Stimulated activated CD4-positive, alpha-beta T cell treated with anti-CD3 and anti-CD28 coated beads, Interleukin-4, amount 100 ng/mL, for 1 hour (primary cell): ENCODE measurements at places on chromosomes 4 and X.

- peak; percentile 57 for DNase-seq
Observed at GRCh38 chr4:165378745-165379677, at the start of gene CPE. TSS of gene CPE (plus strand) at chr4:165379008. CDS start at chr4:165379222, 214 bp downstream.

- DNase-seq = no peak
Observed at GRCh38 chr4:31097999-31098398, 377.8 kb downstream of the PCDH7 start.

- DNase-seq = no peak
Observed at GRCh38 chr4:16750882-16751642, 147.4 kb downstream of the LDB2 start.

GRCh38 chr4:93317561-93317960 is 511.0 kb upstream of the ATOH1 start:
- DNase-seq = no peak

GRCh38 chr4:137601934-137602333 is 69.6 kb upstream of the PCDH18 start:
- no peak for DNase-seq

- DNase-seq = no peak
Observed at GRCh38 chr4:53717064-53717549, 125.8 kb upstream of the LNX1 start.

GRCh38 chrX:44705817-44706551 is 137.8 kb upstream of the DUSP21 start:
- DNase-seq = no peak

DNA sequence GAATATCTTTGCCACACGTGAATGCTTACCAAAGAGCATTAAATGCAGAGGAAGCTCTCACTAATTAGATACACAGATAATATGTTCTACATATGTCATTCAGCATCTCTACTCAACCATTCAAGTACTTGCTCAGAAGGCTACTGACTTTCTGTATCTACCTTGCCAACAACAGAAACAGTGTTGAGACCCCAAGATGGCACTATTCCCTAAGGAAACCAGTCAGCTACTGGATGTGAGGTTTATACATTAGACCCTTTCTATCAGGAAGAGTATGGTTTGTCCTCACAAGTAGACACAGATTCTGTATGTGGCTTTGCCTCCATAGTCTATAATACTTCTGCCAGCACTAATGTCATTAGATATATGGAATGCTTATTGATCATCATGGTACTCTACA is 443.9 kb upstream of the INTU start:
- DNase-seq = no peak

DNA sequence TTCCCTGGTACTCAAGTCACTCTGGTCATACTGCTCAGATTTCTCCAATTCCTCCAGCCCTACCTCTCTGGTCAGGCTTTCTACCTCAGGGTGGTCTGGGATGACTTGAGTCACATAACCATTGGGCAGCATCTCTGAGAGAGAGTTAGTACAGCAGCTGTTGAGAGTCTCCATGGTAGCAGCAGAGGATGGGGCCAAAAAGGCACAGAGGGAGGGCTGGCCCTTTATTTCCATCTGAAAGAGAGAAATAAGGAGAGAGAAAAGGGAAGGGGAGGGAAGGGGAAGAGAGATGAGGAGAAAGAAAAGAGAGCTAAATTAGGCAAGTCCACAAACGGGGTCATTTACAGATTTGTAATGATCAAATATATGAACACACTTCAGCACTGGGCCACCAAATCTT is 149.1 kb upstream of the ARHGEF9 start:
- no peak for DNase-seq

DNA sequence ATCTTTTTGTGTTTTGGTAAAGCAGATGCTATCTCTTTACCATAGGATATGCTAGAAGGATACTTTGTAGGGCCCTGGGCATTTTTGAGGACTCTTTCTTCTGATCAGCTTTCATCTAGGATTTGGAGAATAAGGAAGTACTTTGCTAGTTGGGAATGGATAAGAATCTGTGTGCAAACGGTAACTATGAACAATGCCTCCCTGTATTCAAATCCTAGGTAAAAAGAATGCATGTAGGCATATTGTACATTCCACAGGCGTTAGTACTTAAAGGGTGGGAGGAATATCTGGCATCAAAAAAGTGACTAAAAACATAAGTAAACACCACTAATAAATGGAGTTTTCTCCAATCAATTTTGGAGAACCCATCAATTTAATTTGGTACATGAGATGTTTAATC is 59.7 kb downstream of the SH3BGRL start:
- no peak for DNase-seq

DNA sequence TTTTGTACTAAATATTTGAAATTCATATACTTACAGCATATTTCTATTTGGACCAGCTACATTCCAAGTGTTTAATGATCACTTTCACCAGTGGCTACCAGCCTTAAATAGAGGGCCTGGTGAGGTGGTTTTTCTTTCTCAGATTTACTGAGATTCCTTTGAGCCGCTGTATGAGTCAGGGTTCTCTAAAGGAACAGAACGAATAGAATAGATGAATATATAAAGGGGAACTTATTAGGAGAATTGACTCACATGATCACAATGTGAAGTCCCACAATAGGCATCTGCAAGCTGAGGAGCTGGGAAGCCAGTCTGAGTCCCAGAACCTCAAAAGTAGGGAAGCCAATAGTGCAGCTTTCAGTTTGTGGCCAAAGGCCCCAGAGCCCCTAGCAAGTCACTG is 146.2 kb upstream of the TLL1 start:
- no peak for DNase-seq

DNA sequence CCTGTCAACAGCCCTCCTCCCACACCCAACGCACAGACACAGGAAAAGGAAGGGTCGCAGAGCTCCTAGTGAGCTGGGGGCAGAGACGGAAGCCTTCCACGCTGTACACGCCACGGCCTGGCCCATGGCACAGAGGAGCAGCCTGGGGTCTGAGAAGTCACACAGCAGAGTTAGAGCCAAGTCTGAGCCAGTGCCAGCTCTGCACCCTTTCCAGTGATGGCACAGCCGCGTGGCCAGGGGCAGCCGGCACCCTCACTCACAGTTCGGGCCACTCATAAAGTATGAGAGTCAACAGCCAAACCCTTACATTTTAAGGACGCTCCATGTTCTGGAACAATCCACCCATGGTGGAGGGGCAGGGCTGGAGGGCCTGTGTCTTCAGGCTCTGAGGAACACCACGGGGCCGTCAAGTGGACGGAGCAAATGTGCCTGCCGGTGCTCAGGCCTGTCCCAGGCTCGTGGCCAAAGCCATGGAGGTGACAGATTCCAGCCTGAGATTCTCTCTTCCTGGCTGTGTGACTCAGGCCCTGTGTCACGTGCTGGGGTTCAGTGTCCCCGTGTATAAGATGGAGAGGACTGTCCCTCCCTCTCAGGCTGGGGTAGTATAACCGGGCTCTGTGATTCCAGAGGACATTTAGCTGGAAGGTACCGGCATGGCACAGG is 91.2 kb downstream of the ABLIM2 start:
- no peak for DNase-seq

- peak; percentile 49 for DNase-seq
Observed at GRCh38 chr4:56048702-56049431, 100.1 kb downstream of the CEP135 start.

DNA sequence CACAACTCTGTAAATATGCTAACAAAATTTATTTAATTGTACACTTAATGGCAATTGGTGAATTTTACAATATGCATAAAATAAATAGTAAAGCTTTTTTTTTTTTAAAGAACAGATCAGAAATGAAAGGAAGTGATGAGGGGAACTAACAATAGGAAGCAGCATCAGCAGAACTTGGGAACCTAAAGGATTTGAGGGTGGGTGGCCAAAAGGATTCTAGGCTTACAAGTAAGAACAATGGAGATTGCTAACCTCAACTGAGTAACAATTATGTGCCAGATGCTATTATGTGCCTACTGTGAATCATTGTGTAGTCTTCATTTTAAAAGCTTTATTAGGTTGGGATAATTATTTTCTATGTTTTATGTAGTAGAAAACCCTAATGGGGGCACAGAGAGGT is 185.2 kb downstream of the LDB2 start:
- no peak for DNase-seq

DNA sequence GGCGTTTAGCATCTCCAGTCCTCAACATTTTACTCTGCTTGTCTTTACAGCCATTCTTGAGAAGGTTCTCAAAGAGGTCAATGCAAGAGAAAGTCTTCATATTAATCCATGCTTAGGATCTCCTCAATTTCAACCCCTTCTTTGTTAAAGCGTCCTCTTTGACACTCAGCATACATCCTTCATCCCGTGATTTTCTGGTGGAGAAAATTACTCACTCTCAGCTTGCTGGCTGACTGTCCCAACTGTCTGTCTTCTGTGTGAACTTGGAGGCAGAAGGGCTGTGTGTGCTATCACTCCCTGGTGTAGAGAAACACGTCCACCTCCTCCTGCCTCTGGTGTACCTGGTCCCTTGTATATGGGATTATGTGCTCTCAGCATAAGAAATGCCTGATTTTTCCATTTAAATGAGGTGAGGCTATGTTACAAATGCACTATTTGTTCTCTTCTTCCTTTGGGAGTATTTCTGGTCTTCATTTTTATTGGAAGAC is 57.8 kb downstream of the GALNT7 start:
- no peak for DNase-seq

DNA sequence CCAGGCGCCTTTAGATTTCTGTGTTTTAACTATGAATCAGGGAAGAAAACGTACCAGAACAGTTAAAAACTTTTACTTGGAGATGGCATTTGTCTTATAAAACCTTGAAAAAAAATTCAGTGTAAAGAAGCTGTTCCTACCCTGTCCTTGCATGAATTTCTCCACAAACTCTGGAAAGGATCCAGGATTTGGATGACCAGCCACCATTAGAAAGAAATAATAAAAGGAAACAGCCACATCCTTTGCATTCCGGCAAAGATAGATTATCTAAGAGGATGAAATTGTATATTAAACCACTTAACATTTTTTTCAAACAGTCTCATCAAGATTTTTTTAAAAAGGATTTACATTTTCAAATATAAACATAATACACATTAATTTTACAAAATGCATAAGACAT is 10.6 kb downstream of the SULT1E1 start:
- DNase-seq = no peak

DNA sequence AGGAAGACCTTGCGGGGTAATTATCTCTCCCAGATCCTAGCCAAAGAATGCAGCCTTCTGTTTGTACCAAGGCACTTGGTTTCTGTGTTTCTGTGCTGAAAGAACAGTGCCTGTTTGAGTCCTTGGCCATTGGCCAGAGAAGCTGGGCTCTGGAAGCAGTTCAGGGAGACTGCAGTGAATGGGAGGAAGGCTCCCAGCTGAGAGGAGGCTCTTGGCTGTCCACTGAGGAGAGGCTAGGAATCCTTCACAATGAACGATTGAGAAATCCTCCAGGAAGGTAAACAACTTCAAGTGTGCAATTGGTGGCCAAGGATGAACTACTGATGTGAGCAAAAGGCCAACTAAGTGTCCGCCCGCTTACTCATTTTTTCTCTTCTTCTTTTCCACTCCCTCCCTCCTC is 61.3 kb downstream of the HS3ST1 start:
- no peak for DNase-seq

DNA sequence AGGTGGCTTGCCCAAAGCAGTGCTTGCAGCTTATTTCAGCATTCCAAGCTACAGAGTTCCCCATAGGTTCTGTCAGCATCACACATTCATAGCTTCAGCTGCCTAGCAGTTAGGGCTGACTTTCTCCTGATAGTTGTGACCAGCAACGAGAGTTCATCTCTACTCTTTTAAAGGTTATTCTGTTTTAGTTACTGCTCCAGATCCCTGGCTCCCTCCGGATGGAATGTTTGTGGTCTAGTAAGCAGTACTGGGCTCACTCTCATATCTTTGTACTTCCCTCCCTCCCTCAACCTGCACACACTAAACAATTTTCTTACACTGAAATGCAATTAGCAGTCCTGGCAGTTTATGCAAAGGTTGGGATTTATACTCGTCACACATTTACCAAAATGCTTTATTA is 43.9 kb downstream of the PTTG2 start:
- no peak for DNase-seq

- DNase-seq = no peak
Observed at GRCh38 chr4:139247241-139247640, 32.8 kb downstream of the MGARP start.

DNA sequence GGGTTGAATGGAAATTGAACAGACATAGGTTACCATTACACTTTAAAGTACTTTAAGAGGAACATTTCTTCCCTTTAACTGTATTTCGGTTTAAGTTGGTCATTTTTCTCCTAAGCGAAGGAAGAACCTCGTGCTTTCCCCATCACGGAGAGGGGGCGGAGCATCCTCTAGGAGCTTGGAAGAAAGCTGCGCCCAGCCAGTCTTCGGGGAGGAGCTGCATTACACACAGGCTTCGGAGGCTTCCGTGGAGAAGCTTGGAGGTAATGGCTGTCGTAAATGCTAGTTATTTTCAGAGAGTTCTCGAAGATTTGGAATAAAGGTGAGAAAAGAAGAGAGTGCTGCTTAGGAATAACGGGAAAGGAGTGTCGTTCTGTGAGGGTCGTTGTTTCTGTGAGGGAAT is at the start of gene PWWP3B:
Gene PWWP3B, plus strand, starts transcription at position 199 of the 400 bp plus-strand sequence. CDS start 37,128 bp downstream, outside the sequence.
- no peak for DNase-seq

DNA sequence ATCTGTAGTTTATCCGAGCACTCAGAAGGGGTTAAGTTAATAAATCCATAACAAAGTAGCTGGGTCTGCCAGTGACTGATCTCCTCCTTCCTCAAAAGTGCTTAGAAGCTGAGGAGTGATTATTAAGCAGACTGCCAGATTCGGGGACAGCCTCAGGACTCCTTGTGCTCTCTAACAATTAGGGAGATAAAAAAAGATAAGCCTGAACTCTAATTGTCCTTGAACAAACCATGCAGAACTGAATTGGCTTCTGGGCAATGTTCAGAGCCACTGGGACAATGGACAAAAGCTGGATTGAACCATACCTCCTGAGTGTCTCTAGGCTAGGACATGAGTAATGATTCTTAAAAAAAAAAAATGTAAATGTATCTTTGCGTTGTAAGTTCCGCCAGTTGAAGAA is 22.7 kb upstream of the GRPR start:
- no peak for DNase-seq

GRCh38 chr4:184649971-184650855 is 675 bp downstream of the PRIMPOL start:
- DNase-seq = no peak

DNA sequence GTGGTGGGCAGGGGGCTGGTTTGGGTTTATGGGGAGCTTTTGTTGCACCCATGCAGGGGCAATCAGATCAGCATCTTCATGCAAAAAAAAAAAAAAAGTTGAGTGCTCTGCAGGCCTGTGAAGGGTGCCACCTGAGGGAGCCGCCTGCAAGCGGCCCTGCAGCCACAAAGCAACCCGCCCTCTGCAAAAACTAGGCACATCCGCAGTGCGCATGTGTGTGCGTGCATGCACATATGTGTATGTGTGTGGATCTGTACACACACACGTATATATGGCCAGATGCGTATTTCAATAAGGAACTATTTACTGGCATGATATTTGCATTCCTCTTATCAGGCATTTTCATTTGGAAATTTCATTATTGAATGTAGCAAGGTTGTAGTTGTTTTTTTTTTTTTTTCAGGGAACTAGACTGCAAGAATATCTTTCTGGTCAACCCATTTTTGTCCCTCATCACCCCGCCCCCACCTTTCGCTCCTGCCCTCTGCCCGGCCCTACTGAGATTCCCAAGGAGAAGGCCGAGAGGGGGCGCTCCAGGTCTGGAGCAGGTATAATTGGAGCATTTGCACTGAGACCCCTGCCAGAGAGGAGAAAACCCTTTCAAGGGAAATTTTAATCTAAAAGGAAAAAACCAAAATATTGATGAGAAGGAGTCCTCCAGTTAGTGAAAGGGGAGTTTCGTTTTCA is 18.1 kb downstream of the CCNQ start:
- no peak for DNase-seq

- no peak for DNase-seq
Observed at GRCh38 chr4:80276931-80277330, 10.5 kb downstream of the FGF5 start.

GRCh38 chrX:23662853-23663252 is 4.4 kb upstream of the PRDX4 start:
- DNase-seq = no peak
